SK-N-SH (cell line): ENCODE measurements at places on chromosomes 12 and 14. TPM values are rescaled to one million over a fixed set of nuclear protein-coding genes. Genes with fewer than 3 reads are reported as not detected.

DNA sequence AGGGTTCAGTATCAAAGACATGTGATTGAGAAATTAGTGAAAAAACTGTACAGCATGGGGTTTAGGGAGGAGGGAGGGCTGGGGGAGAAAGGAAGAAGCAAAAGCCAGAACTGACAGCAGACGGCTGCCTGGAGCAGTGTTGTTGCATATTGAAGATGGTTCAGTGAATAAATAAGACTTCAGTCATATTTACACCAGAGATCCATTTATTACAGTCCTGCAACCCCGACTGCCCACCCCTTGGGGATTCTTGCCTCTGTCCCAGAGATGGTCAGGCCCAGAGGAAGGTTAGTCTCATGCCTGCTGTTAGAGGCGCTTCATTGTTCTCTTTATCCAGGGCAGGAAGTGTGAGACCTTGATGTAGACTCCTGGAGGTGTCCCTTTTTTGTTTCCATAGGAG is 3.2 kb downstream of the GZMH start:
- DNase-seq: no peak

DNA sequence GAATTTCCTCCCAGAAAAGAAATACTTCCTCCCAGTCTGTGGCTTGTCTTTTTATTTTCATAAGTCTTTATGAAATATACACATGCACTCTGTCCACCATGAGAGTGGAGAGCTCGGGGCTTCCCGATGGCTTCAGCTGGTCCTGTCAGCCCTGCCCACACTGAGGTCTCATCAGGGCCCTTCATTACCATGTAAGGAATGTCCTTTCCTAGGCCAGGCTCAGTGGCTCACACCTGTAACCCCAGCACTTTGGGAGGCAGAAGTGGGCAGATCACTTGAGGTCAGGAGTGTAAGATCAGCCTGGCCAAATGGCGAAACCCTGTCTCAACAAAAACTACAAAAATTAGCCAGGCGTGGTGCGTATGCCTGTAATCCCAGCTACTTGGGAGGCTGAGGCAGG is 77.0 kb downstream of the CPSF2 start:
- no peak for DNase-seq

DNA sequence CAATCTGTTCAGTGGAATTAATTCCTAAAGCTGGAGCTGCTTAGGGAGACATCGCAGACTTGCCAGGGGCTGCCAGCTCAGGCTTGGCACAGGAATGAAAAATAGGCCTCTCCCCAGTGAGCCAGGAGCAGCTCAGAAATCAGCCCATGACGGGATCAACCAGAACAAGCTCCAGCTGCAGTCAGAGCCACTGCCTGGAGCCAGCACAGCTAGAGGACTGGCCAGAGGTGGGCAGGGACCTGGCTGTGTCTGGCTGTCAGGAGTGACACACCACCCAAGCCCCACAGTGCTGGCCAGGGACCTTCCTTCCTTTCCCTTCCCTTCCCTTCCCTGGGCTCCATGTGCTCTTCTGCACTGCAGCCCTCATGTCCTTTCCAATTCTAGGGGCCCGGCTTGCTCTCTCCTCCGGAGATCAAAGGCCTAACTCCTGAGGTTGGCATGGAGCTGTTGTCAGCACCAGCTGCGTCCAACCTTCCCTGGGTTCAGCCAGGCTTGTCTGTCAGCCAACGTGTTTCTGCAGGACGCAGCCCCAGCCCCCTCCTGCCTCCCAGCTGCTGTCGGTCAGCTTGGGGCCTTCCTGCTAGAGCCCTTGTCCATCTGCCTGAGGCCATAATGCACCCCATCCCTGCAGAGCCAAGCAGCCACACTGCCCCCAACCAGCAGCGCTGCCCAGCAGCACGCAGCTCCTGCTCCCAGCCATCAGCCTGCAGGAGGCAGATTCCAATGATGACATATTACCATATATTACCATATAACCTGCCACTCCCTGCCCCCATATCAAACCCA is 149.3 kb downstream of the CALM1 start:
- DNase-seq: peak; percentile 76

The ARHGAP9 gene
- 0.66 and 1.0 TPM in 2 replicates for polyA plus RNA-seq
